Adrenal gland (tissue), 19 donors: ENCODE measurements at places on chromosomes 4 and X. TPM values are rescaled to one million over a fixed set of nuclear protein-coding genes. Genes with fewer than 3 reads are reported as not detected.

GRCh38 chr4:148283665-148284064 is 158.5 kb downstream of the NR3C2 start:
- no peak for DNase-seq

DNA sequence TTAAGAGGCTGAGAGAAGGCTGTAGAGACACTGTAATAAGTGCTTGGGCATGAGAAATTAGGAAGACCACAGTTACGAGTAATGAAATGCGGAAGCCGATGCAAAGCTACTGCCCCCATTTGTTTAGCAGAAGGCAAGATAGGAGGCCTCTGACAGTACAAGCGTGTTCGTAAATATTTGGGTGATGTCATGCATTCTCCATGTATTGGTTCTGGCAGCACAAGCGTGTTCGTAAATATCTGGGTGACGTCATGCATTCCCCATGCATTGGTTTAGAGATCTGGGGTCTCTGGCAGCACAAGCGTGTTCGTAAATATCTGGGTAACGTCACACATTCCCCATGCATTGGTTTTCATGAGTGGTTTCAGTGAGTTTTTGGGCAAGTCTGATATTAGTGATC is 661.5 kb upstream of the FRG1 start:
- DNase-seq = no peak

DNA sequence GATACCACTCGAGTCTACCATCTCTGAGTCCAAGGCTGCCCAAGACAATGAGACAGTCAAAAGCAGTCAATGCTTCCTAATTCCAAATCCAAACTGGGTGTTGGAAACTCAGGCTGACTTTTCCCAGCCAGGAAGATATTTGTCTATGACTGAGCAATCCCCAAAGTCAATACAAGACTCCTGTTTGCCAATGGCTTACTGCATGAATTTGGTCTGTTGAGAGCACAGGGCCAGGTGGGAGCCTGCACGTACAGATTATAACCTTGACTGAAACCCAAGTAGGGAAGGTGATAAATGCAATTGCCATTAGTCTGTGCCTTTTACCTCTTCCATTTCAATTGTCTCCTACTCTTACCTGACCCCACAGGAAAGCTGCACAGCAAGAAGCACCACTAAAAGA is 72.6 kb upstream of the PPARGC1A start:
- no peak for DNase-seq

The PAK3 gene
- 1.3 TPM for total RNA-seq

The ARHGAP10 gene
- total RNA-seq = 33.3 TPM

The HTN3 gene
- not detected for total RNA-seq

The SMPX gene
- not detected for total RNA-seq

GRCh38 chrX:129732857-129733256 is 5.9 kb upstream of the XPNPEP2 start:
- DNase-seq = no peak

The DTHD1 gene
- total RNA-seq = not detected

The IL13RA2 gene
- total RNA-seq = 0.33 TPM

DNA sequence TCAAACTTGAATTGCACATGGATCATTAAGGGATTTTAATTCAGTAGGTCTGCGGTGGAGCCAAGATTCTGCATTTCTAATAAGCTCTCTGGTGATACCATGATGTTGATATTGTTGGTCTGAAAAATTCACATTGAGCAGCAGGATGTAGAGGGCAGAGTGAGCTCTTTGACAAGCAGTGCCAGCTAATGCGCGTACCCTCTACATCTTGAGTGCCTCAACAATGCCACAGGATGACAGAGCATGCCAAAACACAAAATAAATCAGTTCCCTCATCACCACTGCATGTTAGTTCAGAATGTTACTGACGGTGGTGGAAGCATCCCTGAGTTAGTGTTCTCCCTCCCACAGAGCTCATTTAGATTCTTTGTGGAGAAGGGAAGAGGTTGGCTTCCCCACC is 23.5 kb downstream of the IL1RAPL1 start:
- DNase-seq = no peak

The SSX2B gene
- total RNA-seq = not detected

GRCh38 chrX:47456080-47456479 is 26.9 kb downstream of the ZNF41 start:
- no peak for DNase-seq

DNA sequence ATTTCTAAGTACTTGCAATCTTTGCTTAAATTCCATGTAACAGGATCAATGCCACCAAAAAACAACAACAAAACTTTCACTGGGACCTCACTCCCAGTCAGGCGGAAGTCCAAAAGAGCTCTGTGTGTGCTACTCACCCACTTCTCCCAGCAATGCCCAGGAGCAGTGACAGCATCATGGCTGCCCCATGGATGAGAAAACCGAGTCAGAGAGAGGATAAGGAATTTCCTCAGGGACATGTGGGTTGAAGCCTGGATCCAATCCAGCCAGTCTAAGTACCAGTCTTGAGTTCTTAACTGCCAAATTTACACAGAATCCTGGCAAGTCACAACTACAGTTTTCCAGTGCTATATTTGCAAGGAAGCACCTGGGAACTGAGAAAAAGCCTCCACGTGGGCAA is 64.5 kb downstream of the STX18 start:
- no peak for DNase-seq

GRCh38 chr4:186981161-186981560 is 257.5 kb upstream of the FAT1 start:
- no peak for DNase-seq

The RHOXF1 gene
- not detected for total RNA-seq

- DNase-seq = no peak
These were observed 67.1 kb downstream of the LRP2BP start for GRCh38 chr4:185328586-185328985.
